ENCODE measurements at places on chromosomes 1 and 21. TPM values are rescaled to one million over a fixed set of nuclear protein-coding genes. Genes with fewer than 3 reads are reported as not detected.

GRCh38 chr1:184228558-184228957 is 158.3 kb upstream of the C1orf21 start:
- no peaks in the 10 kb centered on the region for H3K4me1 ChIP-seq
- no peaks in the 10 kb centered on the region for H3K36me3 ChIP-seq
- no peak overlapping the region for H3K4me3 ChIP-seq
- H3K27ac ChIP-seq, result no peak overlapping the region

DNA sequence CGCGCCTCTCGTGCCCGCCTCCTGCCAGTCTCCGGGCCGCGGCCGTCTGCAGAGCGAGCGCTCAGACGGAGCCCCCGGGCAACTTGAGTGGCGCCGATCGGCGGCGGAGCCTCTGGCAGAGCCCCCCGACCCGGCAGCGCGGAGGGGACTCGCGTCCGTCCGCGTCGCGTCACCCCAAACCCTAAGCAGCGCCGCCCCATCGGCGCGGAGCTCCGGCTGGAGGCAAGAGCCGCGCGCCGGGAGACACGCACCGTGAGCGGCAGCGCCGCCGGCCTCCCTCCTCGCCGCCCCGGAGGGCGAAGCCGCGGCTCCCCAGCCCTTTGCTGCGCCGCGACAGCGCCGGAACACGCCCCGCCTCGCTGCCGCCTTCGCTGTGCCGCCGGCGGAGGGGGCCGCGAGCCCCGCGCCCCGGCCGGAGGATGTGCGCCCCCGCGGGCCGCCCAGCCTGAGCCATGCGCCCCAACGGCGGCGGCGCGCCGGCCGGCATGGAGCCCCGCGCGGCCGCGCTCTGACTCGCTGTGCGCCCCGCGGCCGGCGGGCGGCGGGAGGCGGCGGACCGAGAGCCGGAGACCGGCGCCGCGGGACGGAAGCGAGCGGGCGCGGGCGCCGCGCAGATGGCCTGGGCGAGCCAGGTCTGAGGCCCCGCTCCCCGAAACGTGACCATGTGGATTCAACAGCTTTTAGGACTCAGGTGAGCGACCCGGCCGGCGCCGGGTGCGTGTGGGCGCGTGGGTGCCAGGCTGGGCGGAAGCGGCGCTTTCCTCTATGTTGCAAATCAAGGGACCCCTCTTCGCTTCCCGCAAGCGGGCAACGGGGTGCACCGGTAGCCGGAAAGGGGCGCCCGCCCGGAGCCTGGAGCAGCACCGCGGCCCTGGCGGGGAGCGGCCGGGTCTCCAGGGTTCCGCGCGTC is 610 bp downstream of the AJAP1 start:
- H3K27me3 ChIP-seq, result peaks cover 7% of the 10 kb centered on the region
- H3K27ac ChIP-seq, result no peak overlapping the region
- DNase-seq, result no peak
- H3K4me3 ChIP-seq, result no peak overlapping the region

- H3K4me1 ChIP-seq, result no peaks in the 10 kb centered on the region
- DNase-seq, result no peak
- H3K27me3 ChIP-seq, result no peaks in the 10 kb centered on the region
Measured at GRCh38 chr21:30408782-30409494, 13.1 kb downstream of the KRTAP13-1 start.

DNA sequence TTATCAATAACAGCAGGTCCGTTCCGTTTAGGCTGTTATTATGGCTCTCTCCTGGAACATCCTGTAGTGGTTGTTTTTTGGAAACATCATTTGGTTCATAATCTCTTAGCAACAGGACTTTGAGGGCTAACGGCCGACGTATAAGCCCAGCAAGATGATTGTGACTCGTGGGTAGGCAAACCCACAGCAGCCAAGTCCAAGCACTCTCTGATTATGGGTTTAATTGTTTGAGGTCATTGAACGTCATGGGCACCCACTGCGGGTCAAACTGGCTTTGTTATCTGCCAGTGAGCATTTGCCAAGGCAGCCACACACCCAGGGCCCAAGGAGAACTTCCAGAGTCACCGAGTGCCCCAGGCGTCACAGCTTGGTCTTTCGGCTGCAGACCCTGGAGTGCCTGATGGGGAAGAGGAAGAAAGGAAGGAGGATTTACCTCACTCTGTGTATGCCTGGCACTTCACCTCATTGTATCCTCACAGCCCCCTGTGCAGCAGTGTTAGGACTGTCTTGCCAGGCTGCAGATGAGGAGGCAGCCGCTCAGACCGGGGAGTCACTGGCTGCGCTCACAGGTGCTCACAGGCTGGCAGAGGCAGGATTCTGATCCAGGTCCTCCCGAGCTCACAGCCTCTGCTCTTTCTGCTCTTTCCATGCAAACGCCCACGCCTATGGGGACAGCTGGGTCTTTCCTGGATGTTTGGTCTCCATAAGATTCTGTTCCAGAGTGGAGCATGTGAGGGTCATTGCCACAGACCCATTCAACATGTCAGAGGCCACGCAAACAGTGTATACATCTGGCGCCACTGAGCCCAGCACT is 30.8 kb upstream of the EPS8L3 start:
- no peaks in the 10 kb centered on the region for H3K36me3 ChIP-seq
- no peak for DNase-seq
- H3K27me3 ChIP-seq, result no peaks in the 10 kb centered on the region
- H3K27ac ChIP-seq, result no peak overlapping the region
- H3K4me1 ChIP-seq, result peaks cover 78% of the 10 kb centered on the region

DNA sequence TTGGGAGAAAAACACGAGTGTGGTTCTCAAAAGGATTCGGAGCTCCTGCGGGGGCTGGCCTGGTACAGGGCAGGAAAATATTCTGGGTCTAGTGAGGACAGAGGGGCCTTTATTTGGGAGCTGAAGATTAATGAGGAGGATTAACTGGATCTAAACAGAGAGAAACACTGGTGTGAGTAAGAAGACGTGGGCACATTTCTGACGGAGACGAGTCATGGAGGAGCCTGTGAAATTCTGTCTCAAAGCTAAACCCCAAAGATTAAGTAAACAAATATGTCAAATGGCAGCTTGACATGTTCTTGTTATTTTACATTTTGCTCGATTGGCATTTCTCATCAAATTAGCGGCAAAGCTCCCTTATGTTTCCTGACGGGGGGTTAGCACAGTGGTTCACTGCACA is 12.8 kb downstream of the PROK1 start:
- no peaks in the 10 kb centered on the region for H3K27me3 ChIP-seq
- no peak overlapping the region for H3K27ac ChIP-seq
- no peaks in the 10 kb centered on the region for H3K36me3 ChIP-seq

DNA sequence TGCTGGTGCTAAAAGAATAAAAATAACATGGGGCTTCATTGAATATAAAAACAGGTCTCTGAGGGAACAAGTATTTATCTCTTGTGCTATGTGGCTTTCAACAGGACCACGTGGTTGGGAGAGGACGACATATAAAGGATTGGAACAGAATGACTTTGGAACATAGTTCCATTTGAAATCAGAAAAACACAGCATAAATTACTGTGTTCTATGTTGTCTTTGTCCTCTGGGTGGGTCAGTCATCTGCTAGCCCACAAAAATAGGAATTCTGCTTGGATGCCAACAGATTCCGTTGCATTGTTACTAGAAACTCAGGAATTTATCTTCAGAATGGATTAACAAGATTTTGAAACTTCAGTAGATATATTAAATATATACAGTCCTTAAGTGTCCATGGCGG is 5.9 kb downstream of the CEP85 start:
- H3K27ac ChIP-seq, result no peak overlapping the region
- H3K36me3 ChIP-seq, result peaks cover 12% of the 10 kb centered on the region
- peaks cover 23% of the 10 kb centered on the region for H3K4me1 ChIP-seq
- no peak overlapping the region for H3K4me3 ChIP-seq

- DNase-seq, result no peak
- H3K4me3 ChIP-seq, result no peak overlapping the region
- H3K27me3 ChIP-seq, result no peaks in the 10 kb centered on the region
- H3K4me1 ChIP-seq, result no peaks in the 10 kb centered on the region
- no peak overlapping the region for H3K27ac ChIP-seq
- H3K36me3 ChIP-seq, result no peaks in the 10 kb centered on the region
Measured at GRCh38 chr1:57858740-57859139, 434.9 kb upstream of the DAB1 start.

- no peak overlapping the region for H3K4me3 ChIP-seq
- H3K27me3 ChIP-seq, result no peaks in the 10 kb centered on the region
- H3K36me3 ChIP-seq, result no peaks in the 10 kb centered on the region
- no peak overlapping the region for H3K27ac ChIP-seq
Measured at GRCh38 chr1:246187834-246188372, 319.2 kb downstream of the SMYD3 start.

The ERG gene
- not detected for total RNA-seq

All from CD8-positive, alpha-beta memory T cell (primary cell).